ENCODE measurements at places on chromosomes 2 and 18.

- no peak for DNase-seq
Observed at GRCh38 chr2:34317797-34318196, 718.7 kb upstream of the FAM98A start.

DNA sequence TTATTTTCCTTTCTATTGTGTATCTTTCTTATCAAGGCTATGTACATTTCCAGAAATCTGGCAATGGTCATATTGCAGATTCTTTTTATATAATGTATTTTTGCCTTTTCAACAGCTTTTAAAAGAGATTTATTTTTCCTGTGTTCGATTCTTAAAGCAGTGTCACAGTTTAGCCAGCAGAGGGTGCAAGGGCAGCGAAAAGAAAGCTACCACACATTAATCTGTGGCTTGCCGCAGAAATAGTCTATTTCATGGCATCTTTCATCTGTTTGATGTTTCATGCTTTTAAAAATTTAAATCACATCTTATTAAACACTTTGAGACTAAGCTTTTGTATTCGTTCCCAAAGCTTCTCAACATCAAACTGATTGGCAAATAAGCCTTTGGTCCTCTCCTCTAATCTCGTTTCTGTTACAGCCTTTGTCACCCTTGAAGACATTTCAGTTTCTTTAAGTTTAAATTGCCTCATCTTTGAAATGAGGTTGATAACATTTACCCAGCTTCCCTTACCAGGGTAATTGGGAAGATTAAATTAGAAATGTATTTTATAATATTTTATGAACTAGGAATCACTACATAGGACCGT, 73.3 kb downstream of the PIK3C3 start:
- DNase-seq, result no peak

- DNase-seq, result no peak
Observed at GRCh38 chr2:26704441-26704977, 12.0 kb downstream of the KCNK3 start.

GRCh38 chr2:234422981-234423431, 73.9 kb downstream of the ARL4C start:
- no peak for DNase-seq

Measured in H9 (cell line).